GM12891 (cell line): ENCODE measurements at places on chromosomes 7 and 10.

DNA sequence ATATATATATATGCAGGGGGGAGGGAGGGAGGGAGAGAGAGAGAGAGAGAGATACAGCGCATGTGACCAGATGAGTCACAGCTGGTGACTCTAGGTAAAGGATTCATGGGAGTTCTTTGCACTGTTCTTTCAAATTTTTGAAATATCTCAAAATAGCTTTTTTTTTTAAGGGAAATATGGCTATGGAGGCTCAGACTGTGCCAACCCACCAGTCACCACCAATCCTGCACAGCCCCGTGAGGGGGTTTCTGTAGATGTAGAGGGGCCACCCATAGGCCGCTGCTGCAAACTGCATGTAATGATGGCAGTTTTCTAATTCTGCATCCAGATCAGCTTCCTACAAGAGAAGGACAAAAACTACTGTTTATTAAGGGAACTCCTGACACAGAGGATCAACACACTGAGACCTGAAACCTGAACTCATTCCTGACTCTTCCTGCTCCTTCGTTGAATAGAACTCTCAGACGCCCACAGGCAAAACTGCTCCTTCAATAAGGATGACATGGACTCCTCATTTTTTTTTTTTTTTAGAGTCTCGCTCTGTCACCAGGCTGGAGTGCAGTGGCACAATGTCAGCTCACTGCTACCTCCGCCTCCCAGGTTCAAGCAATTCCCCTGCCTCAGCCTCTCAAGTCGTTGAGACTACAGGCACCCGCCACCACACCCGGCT lies 17.3 kb downstream of the DAGLB start:
- DNase-seq: no peak

DNA sequence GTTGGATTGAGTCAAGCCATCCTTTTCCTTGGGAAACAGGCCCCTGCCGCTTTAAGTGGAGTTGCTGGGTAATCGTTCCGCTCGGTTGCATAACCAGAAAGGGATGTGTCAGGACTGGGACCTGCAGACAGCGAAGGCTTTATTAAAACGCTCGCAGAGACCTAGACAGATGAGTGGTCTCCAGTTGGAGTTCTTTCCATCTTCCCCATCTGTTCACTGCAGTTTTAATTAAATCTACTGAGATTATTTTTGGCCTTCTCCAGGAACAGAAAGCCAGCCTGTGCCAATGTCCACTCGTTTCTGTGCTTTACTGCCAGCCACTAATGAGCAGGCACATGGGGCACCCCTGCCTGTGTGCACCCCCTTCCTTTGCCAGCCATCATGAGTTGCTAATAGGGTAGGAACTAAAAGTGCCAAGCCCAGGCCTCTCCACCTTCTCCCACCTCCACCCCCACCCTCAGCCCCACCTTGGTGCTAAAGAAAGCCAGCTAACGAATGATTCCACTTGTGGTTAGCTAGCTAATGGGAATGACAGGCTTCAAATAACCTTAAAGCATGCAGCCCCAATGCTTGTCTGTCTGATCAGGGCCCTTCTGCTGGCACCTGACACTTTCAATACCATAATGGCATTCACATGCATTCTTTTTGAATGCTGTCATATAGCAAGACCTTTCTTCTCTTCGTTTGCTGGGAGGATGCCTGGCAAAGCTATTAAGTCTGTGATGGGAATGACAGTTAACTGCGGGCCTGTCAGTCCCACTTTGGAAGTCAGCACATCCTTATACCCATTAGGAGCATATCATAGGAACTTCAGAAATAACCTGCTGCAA lies 556.8 kb upstream of the GALNT17 start:
- DNase-seq: no peak

GRCh38 chr10:102449321-102450123 lies 1.8 kb downstream of the C10orf95 start:
- no peak for DNase-seq

DNA sequence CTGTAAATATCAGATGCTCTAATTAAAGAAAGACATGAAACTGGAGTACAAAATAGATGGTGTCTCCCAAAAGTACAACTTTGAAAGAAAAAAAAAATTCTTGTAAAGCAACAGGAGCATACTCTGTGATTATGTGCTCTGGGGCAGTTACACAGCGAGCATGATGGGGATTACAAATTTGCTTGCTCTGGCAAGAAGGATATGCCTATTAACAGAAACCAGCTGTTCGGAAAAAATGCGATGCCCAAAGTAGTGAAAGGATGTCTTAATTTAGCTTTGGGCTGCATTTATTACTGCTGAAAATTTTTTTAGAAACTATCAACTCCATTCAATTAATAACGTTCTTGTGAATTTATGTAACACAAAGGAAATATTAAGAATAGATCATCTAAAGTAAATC lies 256.9 kb upstream of the TPK1 start:
- no peak for DNase-seq
